Nucleus accumbens (tissue), 56 donors: ENCODE measurements at places on chromosomes 11 and 22.

DNA sequence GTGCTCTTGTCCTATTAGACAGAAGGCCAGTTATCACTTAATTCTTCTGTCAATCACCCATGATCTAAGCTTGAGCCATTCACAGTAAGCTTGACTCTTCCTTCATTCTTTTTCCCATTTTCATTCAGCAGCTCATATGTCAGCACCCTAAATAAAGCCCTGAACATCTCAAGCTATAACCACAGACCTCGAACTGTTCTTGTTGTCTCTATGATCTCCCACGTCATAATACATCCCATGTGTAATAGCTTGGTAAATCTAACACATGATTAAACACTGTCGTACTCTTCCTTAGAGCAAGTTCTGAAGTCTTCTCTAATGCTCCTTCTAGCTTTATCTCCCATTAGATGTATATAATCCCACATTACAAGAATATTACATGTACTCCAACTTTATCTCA lies 14.4 kb downstream of the MUC15 start:
- DNase-seq = no peak

DNA sequence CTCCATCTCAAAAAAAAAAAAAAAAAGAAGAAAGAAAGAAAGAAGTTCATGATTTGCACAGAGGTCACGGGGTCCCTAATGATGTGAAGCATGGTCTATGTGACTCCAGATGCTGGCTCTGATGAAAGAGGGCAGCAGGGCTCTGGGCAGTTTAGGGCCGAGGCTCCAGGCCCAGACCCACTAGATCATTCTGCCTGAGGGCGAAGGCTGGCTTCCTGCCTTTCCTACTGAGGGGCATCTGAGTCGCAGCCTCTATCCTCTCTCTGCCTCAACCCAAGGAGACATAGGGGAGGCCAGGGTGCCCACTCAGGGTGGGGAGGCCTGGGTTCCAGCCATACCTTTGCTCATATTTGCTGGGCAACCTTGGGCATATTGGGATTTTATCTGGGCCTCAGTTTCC lies 4.8 kb downstream of the SLC35E4 start:
- DNase-seq = no peak

DNA sequence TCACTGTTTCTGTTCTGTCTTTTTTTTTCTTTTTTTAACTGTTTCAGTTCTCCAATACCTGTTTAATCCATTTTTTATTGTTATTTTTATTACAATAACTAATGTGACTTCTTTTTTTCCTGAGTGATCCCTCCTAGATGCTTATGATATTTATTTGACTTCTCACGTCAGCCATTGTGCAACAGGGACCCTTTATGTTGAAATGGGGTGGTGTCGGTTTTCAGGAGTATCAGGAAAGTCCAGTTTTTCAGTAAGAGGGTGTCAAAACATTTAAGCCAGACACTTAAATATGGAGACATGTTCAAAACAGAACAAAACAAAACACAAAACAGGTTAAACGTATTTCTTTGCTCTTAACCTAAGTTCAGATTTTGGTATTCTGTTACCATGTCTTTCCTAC lies 418.8 kb downstream of the DYNC2H1 start:
- DNase-seq = no peak

- DNase-seq = no peak
Measured at GRCh38 chr11:40597546-40598113, 861.8 kb downstream of the LRRC4C start.
